ENCODE measurements at places on chromosomes 5 and 9. TPM values are rescaled to one million over a fixed set of nuclear protein-coding genes. Genes with fewer than 3 reads are reported as not detected.

CARTPT gene
- total RNA-seq: not detected

EPB41L4A gene
- total RNA-seq: under 0.01 TPM

ACOT12 gene
- not detected for total RNA-seq

TAS2R1 gene
- total RNA-seq: not detected

SLC24A2 gene
- not detected for total RNA-seq

IL3 gene
- not detected for total RNA-seq
